ENCODE measurements at places on chromosomes 11 and 22. TPM values are rescaled to one million over a fixed set of nuclear protein-coding genes. Genes with fewer than 3 reads are reported as not detected.
A peak's percentile ranks its signal among the peaks of the same experiment; 100 is the strongest.

DNA sequence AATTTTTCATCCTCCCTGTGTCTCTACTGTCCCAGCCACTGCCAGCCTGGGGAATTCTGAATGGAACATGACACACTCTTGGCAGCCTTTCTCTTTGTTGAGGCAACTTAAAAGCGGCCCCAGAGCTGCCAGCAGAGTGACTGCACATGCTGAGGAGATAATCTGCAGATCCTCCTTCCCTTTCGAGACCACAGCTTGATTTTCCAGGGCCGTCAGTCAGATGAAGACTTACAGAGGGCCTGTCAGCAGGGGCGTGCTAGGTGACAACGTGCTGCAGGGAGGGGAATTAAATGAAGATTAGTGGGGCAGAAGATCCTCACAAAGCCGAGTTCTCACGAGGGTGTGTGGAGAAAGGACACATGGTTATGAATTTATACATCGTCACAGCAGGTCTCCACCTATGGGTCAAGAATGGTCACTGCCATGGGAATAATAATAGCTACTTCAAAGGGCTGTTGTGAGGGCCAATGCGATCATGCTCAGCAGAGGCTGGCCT is 193.5 kb upstream of the PITPNB start:
- DNase-seq: peak; percentile 26

- no peak for DNase-seq
These were observed 5.3 kb downstream of the LGALS12 start for GRCh38 chr11:63511048-63511748.

- DNase-seq: no peak
These were observed 382.2 kb upstream of the ANO5 start for GRCh38 chr11:21810650-21811049.

CNGA4 gene
- polyA plus RNA-seq: 0.38 TPM

DNA sequence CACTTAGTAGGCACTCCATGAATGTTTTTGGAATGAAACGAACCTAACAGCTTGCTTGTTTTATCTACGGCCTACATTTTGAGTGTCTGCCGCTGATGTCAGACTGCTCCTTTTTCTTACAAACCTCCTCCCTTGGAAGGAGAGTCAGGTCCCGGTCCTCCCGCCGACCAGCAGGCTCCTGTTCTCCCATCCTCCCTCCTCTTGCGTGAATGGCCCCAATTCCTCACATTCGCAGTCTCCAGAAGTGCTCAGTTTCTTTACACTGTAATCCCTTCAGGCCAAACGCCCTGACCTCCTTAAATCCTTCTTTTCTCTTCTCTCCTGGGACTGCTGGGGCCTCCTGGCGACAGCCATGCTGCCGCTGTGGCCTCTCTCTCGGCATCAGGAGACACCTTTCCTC is 82.6 kb upstream of the CSNK2A3 start:
- DNase-seq: no peak

GRCh38 chr11:111443640-111444039 is 64.6 kb upstream of the POU2AF1 start:
- no peak for DNase-seq
